ENCODE measurements at places on chromosomes 3 and 15. TPM values are rescaled to one million over a fixed set of nuclear protein-coding genes. Genes with fewer than 3 reads are reported as not detected.

Gene SLC2A2
- not detected for total RNA-seq

Gene TFRC
- total RNA-seq, result 74.3 TPM

Gene SLC38A3
- not detected for total RNA-seq

Gene PAK6
- total RNA-seq, result 7.9 TPM

Gene SPTSSB
- 11.1 TPM for total RNA-seq

Gene AQP9
- 19.7 TPM for total RNA-seq

DNA sequence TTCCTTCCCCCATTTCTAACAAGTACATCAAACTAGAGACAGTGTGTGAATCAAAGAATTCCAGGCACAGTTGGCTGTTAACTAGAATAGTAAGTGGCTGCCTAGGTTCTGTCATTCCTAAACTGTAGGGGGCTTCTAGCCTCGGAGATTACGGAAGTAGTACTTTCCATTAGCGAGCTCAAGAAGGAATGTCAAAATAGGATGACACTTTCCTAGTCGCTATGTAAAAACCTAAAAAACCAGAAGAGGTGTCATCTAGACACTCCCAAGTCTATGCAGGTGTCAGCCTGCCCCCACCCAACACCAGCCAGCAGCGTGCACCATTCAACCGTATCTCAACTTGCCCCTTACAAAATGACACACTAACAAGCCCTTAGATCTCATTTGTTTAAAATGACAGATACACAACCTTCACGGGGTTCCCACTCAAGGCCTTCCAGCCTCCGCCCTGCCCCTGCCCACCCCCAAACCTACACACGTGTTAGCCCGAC, 874 bp downstream of the INO80 start:
- peak overlapping the region; percentile 82 for H3K27ac ChIP-seq
- peaks cover 11% of the 10 kb centered on the region for H3K4me1 ChIP-seq
- H3K27me3 ChIP-seq, result no peaks in the 10 kb centered on the region
- peaks cover 3% of the 10 kb centered on the region for H3K36me3 ChIP-seq

DNA sequence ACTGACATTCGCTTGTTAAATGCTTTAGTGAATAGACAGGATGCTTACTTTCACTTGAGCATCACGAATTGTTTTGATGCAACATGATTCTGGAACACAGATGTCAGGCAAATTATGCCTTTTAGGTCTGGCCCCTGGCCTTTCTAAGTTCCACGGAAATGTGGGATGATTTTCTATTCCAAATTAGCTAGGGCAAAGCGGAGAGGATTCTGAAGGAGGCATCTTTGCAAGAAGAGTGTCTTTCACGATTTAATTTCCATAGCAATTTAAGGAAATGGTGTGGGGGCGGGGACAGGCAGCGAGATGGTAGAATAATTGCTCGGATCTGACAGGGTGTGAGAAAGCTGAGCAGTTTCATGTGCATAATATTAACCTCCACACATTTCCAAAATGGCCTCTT, 238.5 kb upstream of the KCNMB2 start:
- DNase-seq, result no peak
- H3K4me1 ChIP-seq, result no peaks in the 10 kb centered on the region
- H3K27me3 ChIP-seq, result peaks cover 2% of the 10 kb centered on the region

- DNase-seq, result no peak
- no peaks in the 10 kb centered on the region for H3K27me3 ChIP-seq
- no peaks in the 10 kb centered on the region for H3K36me3 ChIP-seq
- no peak overlapping the region for H3K27ac ChIP-seq
- H3K4me3 ChIP-seq, result no peak overlapping the region
Measured at GRCh38 chr3:149393345-149394160, 16.1 kb upstream of the TM4SF1 start.

DNA sequence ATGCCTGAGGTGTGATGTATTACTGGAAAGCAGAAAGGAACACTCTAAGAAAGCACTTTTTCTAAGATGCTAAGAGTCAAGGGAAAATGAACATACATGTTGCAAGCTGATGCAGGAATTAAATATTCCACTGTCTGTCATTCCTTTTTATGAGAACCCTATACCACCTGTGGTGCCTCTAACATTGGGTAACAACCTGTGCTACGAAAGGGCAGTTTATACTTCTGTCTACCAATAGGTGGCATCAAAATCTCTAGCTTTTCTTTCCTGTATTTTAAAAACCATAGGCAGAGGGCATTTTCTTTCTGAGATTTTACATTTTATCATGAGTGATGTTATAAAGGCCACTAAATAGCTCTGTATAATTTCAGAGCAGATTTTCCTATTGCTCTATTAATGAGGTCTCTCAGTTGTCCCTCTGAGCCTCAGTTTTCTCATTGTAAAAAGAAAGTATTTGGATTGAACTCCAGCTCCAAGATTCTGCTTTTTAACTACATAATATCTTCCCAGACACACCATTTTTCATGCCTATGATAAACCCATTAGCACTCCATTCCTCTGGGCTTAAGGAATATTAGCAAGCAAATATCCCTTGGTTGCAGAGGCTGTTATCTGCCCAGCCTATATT, 3.5 kb upstream of the CPNE4 start:
- H3K36me3 ChIP-seq, result no peaks in the 10 kb centered on the region
- H3K4me3 ChIP-seq, result no peak overlapping the region
- DNase-seq, result no peak
- H3K27me3 ChIP-seq, result peaks cover 23% of the 10 kb centered on the region
- no peaks in the 10 kb centered on the region for H3K4me1 ChIP-seq

GRCh38 chr15:38455092-38455491, 1.2 kb downstream of the FAM98B start:
- no peaks in the 10 kb centered on the region for H3K36me3 ChIP-seq
- no peak for DNase-seq
- H3K4me1 ChIP-seq, result peaks cover 11% of the 10 kb centered on the region
- H3K27ac ChIP-seq, result no peak overlapping the region
- H3K4me3 ChIP-seq, result peak overlapping the region; percentile 88

DNA sequence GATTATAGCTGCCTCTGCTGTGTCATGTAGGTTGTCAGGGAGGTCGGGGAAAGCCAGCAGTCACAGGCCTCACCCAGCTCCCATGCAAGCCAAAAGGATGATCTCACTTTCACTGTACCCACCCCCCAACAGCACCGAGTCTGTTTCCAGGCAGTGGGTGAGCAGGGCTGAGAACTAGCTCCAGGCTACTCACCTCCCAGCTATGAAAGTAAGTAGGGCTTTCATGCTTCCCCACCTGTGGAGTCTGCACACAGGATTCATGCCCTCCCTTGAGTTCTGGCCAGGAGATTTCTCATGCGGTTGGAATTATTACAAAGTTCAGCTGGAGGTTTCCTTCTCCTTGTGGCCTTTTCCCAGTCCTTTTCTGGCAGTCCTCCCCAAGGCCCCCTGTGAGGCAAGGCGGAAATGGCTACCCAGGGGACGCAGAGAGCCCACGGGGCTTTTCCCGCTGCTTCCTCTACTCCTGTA, 356.2 kb downstream of the SV2B start:
- H3K4me1 ChIP-seq, result peaks cover 5% of the 10 kb centered on the region
- no peak for DNase-seq
- no peaks in the 10 kb centered on the region for H3K27me3 ChIP-seq
- H3K27ac ChIP-seq, result no peak overlapping the region
- H3K4me3 ChIP-seq, result no peak overlapping the region

DNA sequence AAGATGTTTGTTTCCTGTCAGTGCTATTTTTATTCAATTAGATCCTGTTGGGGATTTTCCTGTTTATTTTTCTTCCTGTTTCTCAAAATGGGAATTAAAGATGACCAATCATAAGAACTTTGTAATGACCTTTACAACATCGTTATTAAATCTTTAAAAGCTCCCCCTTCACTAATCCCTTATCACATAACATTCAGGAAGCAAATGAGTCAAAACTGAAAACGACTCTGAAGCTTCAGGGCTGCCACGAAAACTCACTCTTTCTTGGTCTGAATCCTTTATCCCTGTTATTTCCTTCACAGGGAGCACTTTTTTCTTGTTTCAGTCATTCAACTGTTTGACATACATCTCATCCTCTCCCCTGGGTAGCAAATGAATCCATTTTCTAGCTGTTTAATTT, 75.8 kb upstream of the MB21D2 start:
- no peak overlapping the region for H3K4me3 ChIP-seq
- DNase-seq, result no peak
- H3K4me1 ChIP-seq, result no peaks in the 10 kb centered on the region
- H3K27me3 ChIP-seq, result no peaks in the 10 kb centered on the region
- no peaks in the 10 kb centered on the region for H3K36me3 ChIP-seq
- no peak overlapping the region for H3K27ac ChIP-seq

GRCh38 chr3:15384510-15385237, 42.7 kb downstream of the METTL6 start:
- no peaks in the 10 kb centered on the region for H3K27me3 ChIP-seq
- no peaks in the 10 kb centered on the region for H3K36me3 ChIP-seq
- H3K4me1 ChIP-seq, result no peaks in the 10 kb centered on the region
- peak overlapping the region; percentile 53 for H3K27ac ChIP-seq

- H3K27me3 ChIP-seq, result no peaks in the 10 kb centered on the region
- peaks cover 8% of the 10 kb centered on the region for H3K4me1 ChIP-seq
- H3K36me3 ChIP-seq, result no peaks in the 10 kb centered on the region
- no peak overlapping the region for H3K4me3 ChIP-seq
Measured at GRCh38 chr15:59282515-59283337, 76.1 kb downstream of the LDHAL6B start.

DNA sequence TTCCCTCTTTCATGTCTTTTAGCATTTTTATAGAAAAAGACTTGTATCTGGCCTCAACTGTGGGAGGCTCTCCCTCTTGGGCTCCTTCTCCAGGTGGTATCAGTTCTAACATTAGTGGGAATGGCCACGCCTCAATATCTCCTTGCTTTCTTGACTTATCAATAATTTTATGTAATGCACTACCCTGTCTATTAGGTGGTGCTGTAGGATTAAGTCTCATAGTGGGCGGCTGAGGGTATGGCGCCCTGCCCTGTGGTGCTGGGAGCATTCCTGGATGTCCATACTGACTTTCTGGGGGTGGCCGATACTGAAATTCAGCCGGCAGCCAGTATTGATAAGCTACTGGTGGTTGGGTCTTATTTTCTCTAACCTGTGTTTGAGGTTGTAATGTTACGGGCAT, 8.7 kb upstream of the RPUSD3 start:
- H3K4me1 ChIP-seq, result peaks cover 18% of the 10 kb centered on the region
- H3K27ac ChIP-seq, result no peak overlapping the region
- no peaks in the 10 kb centered on the region for H3K27me3 ChIP-seq
- H3K4me3 ChIP-seq, result no peak overlapping the region

GRCh38 chr3:146468234-146468633, 1.1 kb downstream of the PLSCR2 start:
- no peak for DNase-seq
- no peaks in the 10 kb centered on the region for H3K27me3 ChIP-seq
- no peak overlapping the region for H3K27ac ChIP-seq
- H3K4me1 ChIP-seq, result peaks cover 13% of the 10 kb centered on the region

- no peaks in the 10 kb centered on the region for H3K27me3 ChIP-seq
- H3K36me3 ChIP-seq, result peaks cover 24% of the 10 kb centered on the region
Measured at GRCh38 chr3:197674741-197675562, 61.8 kb downstream of the RUBCN start.

GRCh38 chr15:37792351-37792750, 142.1 kb upstream of the TMCO5A start:
- H3K4me1 ChIP-seq, result no peaks in the 10 kb centered on the region
- H3K27ac ChIP-seq, result no peak overlapping the region
- DNase-seq, result no peak
- H3K4me3 ChIP-seq, result no peak overlapping the region
- H3K36me3 ChIP-seq, result no peaks in the 10 kb centered on the region
- no peaks in the 10 kb centered on the region for H3K27me3 ChIP-seq

- H3K4me1 ChIP-seq, result no peaks in the 10 kb centered on the region
- no peak for DNase-seq
- no peaks in the 10 kb centered on the region for H3K36me3 ChIP-seq
- H3K27ac ChIP-seq, result no peak overlapping the region
Measured at GRCh38 chr15:69919816-69920215, 177.9 kb downstream of the TLE3 start.

DNA sequence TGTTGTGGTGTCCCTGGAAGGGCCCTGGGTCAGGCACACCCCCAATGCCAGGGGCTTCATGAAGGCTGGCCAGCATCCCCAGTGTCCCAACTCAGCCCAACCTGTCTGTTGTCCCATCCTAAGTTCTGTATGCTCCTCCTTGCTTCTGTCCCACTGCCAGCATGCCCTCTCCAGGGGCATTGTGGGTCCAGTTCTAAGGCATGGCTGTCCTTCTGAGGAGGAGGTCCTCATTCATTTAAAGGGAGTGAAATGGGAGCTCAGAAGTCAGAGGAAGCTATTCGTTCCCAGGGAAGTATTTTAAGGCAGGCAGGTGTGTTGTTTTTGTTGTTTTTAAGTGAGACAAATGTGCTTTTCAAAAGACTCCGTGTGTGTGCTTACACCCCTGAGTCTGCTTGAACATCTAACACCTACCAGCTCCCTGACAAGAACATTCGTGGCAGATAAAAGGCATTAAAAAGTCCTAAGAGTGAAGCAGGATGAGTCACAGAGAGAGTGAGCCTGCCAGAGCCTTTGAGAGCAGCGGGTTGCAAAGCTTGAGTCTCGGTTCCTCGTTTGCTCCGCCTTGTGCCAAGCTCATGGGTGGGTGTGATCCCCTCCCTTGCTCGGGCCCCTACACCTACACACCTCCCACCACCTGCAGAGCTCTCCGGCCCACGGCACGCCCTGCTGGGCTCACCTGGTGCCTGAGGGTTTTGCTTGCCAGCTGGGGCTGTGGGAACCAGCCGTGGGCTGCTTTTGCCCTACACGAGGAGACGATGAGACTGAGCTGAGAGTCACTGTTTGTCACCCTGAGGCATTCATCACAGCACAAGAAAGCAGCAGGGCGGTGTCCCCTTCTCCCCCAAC, 183.4 kb upstream of the TOPAZ1 start:
- no peaks in the 10 kb centered on the region for H3K4me1 ChIP-seq
- no peaks in the 10 kb centered on the region for H3K36me3 ChIP-seq
- no peak overlapping the region for H3K27ac ChIP-seq
- H3K4me3 ChIP-seq, result no peak overlapping the region
- H3K27me3 ChIP-seq, result no peaks in the 10 kb centered on the region
- peak; percentile 40 for DNase-seq

DNA sequence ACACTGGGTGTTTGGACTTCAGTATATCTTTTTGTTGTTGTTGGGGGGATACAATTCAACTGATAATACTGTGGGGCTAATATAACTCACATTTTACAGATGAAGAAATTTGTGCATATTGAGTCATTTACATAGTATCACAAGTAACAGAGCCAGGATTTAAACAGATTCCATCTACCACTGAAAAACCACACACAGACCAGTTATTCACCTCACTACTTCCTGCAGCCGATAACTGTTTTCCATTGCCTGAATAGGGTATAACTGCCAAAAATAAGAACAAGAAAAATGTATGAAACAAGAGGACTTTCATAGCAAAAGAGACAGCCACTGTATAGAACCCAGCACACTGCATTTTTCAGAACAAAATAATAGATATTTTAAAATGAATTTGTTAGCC, 215.8 kb upstream of the CNTN6 start:
- no peaks in the 10 kb centered on the region for H3K4me1 ChIP-seq
- H3K4me3 ChIP-seq, result no peak overlapping the region
- H3K27ac ChIP-seq, result no peak overlapping the region
- DNase-seq, result no peak

DNA sequence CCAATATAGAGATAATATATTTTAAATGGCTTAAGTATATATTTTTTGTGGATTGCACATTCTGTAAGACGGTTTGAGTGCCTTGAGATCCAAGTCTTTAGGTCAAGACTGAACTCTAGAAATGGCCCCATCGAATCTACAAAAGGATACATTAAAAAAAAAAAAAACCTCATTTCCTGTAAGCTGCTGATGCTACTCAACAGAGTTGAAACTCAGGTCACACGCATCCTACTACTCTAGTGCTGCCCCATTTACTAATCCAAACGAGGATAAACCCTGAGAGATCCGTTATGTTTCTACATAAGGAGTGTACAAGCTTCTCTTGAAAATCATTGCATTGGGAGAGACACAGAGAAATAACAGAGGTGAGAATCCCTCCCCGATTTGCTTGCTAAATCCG, 187.3 kb downstream of the TIGIT start:
- no peaks in the 10 kb centered on the region for H3K27me3 ChIP-seq
- no peak for DNase-seq
- no peaks in the 10 kb centered on the region for H3K36me3 ChIP-seq
- peaks cover 7% of the 10 kb centered on the region for H3K4me1 ChIP-seq
- no peak overlapping the region for H3K27ac ChIP-seq
- H3K4me3 ChIP-seq, result no peak overlapping the region

Data from natural killer cell (primary cell).